ENCODE measurements at places on chromosomes 6 and 20.

GRCh38 chr20:34030456-34030855 lies 36.7 kb downstream of the RALY start:
- no peak for DNase-seq

DNA sequence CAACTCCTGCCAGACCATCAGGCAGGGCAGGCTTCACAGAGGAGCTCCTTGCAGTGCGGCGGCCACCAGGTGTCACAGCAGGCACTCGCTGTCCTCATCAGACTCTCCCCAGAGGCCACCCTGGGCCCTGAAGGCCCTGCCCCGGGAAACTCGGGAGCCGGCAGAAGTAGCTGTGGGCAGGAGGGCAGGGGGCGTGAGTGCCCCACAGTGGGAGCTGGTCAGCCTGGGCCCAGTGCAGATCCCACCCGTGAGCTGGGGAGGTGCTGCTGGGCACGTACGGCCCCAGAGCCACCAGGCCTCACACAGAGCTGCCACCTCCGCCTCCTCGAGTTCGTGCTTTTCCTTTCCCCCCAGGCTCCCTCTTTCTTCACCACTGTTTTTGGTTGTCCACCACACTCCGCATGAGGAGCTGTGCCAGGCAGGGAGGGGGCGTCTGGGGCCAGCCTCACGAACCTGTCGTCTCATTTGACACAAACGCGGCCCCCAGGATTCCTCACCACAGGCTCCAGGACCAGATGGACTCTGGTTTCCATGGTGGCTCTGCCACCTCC lies 33.8 kb downstream of the FRMD1 start:
- DNase-seq = no peak

- DNase-seq = no peak
These were observed 147.0 kb upstream of the STXBP5 start for GRCh38 chr6:147057188-147057587.

DNA sequence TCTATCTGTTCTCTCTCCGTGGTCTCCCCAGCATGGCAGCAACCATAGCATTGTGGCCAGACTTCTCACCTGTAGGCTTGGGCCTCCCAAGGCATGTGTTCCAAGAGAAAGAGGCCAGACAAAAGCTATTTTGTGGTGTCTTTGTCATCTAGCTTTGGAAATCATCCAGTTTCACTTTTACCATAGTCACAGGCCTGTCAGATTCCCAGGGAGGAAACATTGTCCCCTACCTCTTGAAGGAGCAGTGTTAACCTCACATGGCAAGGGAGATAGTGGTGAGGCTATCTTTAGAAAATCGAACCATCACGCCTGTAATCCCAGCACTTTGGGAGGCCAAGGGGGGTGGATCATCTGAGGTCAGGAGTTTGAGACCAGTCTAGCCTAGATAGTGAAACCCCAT lies 42.3 kb upstream of the RALGAPA2 start:
- DNase-seq = no peak

- DNase-seq = no peak
These were observed 1.8 kb downstream of the SCP2D1 start for GRCh38 chr20:18815194-18815942.

- DNase-seq = no peak
These were observed 64.5 kb downstream of the PHACTR2 start for GRCh38 chr6:143742070-143742954.

DNA sequence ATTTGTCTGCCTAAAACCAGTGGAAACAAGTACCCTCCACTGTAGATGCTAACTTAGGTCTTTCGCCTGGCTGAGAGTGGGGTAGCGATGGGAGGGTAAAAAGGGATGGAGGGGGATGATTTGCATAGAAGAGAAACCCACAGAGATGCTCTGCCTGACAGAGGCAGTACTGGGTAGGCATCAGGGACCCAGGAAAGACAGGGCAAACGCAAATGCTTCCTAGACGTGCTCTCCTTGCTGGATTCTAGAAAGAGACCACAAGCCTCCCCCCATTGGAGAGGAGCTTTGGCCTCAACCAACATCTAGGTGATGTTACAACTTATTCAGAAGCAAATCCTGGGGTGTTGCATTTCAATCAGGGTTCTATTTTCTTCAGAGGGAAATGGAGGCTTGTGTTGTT lies 3.2 kb downstream of the OLIG3 start:
- no peak for DNase-seq

GRCh38 chr6:158006331-158006730 lies 24.7 kb downstream of the SYNJ2 start:
- no peak for DNase-seq

GRCh38 chr6:126039284-126039683 lies 52.9 kb downstream of the TRMT11 start:
- no peak for DNase-seq

DNA sequence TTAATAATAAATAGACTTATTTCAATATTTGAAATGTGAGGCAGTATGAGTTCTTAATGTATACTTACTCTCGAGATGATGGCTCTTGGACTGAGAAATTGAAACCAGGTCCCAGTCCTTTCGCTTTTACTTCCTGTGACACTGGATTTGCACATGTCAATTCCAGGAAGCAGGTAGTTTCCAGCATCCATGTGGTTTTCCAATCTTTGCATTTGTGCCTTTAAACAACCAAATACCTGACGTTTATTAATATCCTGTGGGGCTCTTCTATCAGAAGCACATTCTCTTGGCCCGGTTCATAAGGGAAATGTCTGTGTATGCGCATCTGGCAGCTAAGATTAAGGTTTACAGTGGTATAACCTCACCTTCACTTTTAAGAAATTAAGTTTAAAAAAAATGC lies 13.1 kb downstream of the UTRN start:
- DNase-seq = no peak

- DNase-seq = no peak
These were observed 41.6 kb upstream of the NOX3 start for GRCh38 chr6:155497273-155497672.

DNA sequence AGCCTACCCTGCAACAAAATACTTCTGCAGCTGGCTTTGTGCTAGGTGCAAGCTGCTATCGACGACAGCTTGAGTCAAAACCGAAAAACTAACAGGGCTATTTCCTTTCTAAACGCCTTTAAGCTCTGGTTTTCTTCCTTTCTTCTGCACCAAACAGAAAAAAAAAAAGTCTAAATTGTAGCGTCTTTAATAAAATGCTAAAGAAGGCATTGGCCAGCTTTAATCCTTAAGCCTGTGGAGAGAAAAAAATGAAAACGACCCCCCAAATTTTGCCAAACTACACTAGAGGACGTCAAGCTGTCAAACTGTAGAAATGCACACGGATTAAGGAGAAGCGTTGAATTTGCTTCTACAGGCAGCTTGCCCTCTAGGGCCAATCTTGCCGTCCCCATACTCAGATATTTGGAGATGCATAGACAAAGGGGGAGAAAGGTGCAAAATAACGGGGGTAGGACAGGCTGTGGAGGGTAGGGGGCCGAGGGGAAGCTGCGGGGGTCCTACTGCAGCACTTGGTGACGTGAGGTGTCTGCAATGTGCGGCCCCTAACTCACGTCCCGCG lies 1.4 kb upstream of the NRN1 start:
- DNase-seq = no peak

DNA sequence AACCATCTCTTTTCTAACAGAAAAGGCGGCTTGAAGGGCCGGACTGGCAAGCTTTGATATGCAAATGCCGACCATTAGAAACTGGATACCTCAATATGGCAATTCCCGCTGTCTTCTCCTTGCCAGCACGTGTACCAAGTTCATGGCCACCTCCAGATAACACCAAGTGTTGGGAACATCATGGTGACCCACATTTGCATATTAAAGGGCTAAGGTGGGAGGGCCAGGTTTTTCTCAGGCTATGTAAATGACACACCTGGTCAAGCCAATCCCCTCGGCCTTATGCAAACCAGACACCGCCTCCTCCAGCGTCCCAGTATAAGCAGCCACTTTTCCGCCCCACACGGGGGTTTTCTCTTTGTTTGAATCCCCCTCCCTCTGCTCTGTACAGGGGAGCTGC lies 110.7 kb downstream of the DACT2 start:
- no peak for DNase-seq

GRCh38 chr6:26342106-26343004 lies 22.6 kb upstream of the BTN3A2 start:
- DNase-seq = no peak

DNA sequence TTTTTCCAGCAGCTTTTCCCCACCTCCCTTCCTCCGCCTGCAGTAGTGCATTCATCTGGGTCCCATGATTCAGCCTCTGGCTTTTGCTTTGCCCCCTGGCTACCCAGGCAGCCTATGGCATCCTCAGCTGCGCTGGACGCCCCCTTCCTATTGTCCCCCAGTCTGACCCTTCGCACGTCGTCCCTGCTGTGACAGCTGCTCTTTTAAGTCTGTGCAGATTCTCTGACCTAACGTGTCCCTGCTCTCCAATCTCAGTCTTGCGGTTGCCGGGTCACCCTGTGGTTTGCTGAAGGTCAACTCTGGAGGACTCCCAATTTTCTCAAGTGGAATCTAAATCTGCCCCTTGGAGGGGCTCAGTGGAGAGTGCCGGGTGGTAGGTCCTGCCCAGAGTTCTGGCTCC lies 294.3 kb downstream of the CDC5L start:
- no peak for DNase-seq

- DNase-seq = no peak
These were observed 67.9 kb upstream of the BMP5 start for GRCh38 chr6:55943329-55943728.

DNA sequence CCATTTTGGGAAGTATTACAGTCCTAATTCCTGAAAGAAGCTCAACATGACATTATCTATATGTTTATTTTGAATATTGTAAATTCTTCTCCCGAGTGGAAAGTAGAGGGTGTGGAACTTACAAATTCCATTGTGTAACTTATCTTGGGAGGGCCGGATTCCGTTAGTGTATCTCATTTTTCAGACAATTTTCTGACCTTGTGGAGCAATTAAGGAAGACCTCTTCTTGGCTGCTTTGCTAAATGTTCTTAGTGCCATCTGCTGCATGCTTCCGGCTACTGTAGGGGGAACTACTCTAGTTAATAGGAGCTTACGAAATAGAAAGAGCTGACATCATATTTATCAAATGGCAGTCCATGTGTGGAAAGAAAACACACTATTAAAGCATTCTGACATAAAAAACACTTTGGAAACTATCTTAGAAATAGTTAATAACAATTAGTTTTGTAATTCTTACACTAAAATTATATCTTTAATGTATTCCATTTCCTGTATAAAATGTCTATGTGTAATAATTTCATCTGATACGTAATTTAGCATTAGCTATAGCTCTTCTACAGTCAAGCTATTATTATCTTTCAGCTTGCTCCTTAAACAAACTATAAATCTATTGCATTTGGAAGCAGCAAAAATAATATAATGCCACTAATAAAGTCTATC lies 41.5 kb upstream of the KCNQ5 start:
- DNase-seq = peak; percentile 9

DNA sequence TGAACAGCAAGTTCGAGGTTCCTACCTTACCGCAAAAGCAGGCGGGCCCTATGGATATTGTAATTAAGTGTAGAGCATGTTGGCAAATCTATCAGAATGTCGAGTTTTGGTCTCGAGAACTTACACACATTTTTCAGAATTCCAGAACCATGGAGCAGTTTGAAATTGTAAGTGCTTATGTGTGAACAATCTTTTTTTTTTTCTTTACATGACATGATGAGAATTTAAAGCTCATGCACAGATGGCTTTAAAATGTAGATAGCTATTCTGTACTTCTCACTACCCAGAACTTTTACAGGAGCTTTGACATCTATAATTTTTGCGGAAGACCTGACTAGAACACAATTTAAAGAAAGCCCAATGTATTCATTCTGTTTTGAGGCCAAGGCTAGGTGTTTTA lies 117.8 kb upstream of the RSPO3 start:
- DNase-seq = no peak

DNA sequence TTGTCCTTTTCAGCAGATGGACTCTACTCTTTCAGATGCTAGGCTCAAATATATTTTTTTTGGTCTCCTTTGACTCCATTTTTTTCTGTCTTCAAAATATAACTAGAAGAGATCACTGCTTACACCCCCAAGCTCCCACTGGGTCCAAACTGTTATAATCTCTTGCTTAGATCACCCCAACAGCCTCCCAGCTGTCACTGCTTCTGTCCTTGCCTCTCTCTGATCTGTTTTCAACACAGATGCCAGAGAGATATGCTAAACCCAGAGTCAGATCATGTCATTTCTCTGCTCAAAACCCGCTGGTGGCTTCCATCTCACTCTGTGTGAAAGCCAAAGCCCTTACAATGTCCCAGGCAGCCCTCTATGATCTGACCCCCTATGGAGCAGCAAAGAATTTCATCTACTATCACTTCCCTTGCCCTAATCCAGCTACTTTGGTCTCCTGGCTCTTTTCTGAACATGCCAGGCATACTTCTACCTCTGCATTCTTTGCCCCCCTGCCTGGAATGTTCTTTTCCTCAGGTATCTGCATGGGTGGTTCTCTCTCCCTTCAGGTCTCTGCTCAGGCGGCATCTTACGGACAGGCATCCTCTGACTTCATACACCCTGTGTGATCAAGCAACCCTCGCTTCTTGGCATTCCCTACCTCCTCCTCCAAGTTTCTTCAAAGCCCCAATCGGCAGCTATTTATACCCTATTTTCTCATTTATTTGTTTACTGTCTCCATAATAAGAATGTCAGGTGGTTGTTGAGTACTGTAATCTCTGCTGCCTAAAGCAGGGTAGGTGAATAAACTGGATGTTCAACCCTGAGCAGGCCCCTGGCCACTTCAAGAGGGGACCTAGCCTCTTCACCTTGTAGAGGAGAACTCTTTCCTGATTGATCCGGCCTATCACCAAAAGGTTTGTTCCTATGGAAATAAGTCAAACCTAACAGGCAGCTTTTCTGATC lies 43.6 kb upstream of the SLC4A11 start:
- no peak for DNase-seq

- no peak for DNase-seq
These were observed 519.9 kb downstream of the HAO1 start for GRCh38 chr20:7420345-7420744.

DNA sequence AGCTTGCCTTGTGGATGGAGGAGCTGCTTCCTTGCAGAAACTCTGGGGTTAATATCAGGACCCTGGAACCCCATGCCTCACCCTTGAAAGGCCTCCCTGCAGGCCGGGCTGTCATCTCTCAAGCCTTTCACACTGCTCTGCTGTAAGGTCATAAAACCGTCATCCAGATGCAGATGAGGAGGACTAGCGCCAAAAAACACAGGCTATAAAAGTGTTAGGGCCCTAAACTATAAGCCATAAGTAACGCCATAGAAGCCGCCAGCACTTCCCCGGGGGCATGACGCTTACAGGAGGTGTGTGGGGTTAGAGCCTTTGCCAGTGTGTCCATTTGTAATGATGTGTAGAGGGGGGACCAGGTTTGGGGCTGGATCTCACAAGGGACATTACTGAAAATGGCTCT lies 47.6 kb downstream of the CDH4 start:
- no peak for DNase-seq

DNA sequence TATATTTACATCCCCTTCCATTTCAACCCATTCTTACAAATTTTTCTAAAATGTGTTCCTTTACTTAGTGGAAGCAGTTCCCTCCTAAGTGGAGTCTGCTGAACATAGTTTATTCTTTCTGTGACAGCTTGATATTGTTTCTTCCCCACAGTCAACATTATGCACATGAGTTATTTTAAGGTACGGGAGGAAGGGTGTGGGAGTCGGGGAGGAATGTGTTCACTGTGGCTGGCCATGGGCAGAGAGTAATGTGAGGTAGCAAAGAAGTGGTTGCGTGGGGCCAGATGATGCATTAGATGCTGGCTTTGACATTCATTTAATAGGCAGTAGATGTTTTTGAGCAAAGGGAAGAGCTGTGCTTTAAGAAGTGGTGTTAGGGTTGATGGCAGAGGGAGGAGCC lies 98.5 kb downstream of the ARMC2 start:
- DNase-seq = no peak

- peak; percentile 64 for DNase-seq
These were observed 8.1 kb upstream of the ZBP1 start for GRCh38 chr20:57628047-57628961.

- DNase-seq = no peak
These were observed 173.6 kb downstream of the TAF4 start for GRCh38 chr20:61891916-61892649.

GRCh38 chr6:79436241-79436640 lies 101.0 kb downstream of the LCA5 start:
- DNase-seq = no peak
